ENCODE measurements at places on chromosomes 2 and 18. TPM values are rescaled to one million over a fixed set of nuclear protein-coding genes. Genes with fewer than 3 reads are reported as not detected.

DNA sequence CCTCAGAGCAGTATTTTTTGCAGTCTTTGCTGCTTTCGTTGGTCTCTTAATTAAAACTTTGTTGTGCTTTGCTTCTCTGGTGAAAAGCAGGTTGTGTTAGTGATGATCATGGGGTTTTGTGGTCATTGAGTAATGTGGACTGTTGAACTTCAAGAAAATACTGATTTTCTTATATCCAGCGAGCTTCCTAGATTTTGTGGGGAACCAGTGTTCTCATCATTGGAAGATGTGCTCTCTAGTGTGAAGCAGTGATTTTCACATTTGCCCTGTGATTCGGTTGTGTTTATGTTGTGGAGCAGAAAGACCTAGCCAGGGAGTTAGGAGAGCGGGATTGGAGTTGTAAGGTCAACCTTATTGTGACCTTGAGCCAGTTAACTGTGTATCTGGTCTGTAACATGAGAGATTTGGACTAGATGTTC, 12.4 kb downstream of the ASAP2 start:
- DNase-seq = no peak

- DNase-seq = no peak
These were observed 147.2 kb downstream of the MGAT5 start for GRCh38 chr2:134401081-134401497.

- DNase-seq = peak; percentile 58
These were observed 36.9 kb downstream of the RAPH1 start for GRCh38 chr2:203498161-203498560.

TCF7L1 gene
- 2.3 TPM for total RNA-seq

CTAGE1 gene
- total RNA-seq = not detected

DNA sequence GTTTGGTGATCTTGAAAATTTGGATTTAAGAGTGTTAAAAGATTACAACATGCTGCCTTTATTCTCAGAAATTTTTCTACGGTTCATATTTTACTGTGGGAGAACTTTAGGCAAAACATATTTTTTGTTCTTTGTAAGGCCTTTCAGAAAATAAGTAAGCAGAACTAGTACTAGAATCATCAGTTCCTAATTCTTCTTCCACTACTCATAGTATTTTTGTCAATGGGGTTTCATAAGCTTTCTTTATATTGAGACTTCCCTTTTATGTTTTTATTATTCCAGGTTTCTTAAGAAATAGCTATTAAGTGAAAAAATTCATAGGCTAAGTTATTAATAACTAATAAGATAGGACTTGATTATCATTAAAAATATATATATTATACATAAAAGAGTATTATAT, 12.4 kb downstream of the UGGT1 start:
- no peak for DNase-seq

GRCh38 chr2:232870018-232870765, at the start of gene SNORC:
TSS of gene SNORC (plus strand) at chr2:232870264. CDS start at chr2:232870342, 78 bp downstream.
- no peak for DNase-seq

MPHOSPH10 gene
- 16.0 TPM for total RNA-seq

- no peak for DNase-seq
These were observed 305.4 kb downstream of the NCKAP5 start for GRCh38 chr2:133262893-133263292.

- no peak for DNase-seq
These were observed 185.7 kb downstream of the SMAD7 start for GRCh38 chr18:48765053-48765452.
